Esophagus muscularis mucosa (tissue), 4 donors: ENCODE measurements at places on chromosomes 3 and 15. TPM values are rescaled to one million over a fixed set of nuclear protein-coding genes. Genes with fewer than 3 reads are reported as not detected.
A peak's percentile ranks its signal among the peaks of the same experiment; 100 is the strongest.

DNA sequence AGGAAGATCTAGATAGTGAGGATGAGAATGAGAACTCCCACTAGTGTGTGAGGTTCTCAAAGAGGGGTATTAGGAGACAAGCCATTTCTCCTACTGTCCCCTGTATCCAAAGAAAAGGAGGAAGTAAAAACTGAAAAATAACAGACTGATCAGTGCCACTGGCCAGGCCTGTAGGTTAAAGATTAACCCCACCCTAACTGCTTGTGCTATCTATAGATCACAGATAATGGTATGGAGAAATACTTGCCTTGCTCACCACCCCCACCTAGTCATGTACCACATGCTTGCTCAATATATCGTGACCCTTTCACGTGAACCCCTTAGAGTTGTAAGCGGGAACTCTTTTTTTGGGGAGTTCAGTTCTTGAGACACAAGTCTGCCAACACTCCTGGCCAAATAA is 519.7 kb upstream of the FRG2C start:
- DNase-seq: no peak

Gene BSN
- 0.98 TPM for total RNA-seq

DNA sequence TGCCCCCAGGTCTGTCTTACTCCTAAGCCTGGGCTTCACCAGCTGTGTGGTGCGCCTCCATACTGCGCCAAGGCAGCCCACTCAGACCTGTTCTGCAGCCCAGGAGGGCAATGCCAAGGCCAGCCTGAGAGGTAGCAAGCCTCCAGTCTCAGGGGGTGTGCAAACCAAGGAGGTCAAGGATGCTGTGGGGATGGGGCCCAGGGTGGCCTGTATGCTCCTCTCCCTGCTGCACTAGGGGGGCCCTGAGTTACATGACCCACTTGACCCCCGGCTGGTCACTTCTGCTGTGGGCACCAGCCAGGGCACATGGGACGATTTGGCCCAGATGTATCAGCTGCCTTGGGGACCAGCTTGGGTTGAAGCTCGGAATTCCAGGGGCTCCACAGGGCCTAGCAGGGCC is 70.0 kb upstream of the SLC6A6 start:
- no peak for DNase-seq

GRCh38 chr3:65924762-65925161 is 114.0 kb downstream of the MAGI1 start:
- DNase-seq: no peak

Gene HYAL1
- 8.9 TPM for total RNA-seq

Gene CTXN2
- total RNA-seq: not detected

Gene CKMT1A
- total RNA-seq: not detected

GRCh38 chr3:181969925-181970324 is 258.2 kb downstream of the SOX2 start:
- DNase-seq: no peak

GRCh38 chr15:66220601-66221000 is 32.9 kb downstream of the MEGF11 start:
- no peak for DNase-seq

DNA sequence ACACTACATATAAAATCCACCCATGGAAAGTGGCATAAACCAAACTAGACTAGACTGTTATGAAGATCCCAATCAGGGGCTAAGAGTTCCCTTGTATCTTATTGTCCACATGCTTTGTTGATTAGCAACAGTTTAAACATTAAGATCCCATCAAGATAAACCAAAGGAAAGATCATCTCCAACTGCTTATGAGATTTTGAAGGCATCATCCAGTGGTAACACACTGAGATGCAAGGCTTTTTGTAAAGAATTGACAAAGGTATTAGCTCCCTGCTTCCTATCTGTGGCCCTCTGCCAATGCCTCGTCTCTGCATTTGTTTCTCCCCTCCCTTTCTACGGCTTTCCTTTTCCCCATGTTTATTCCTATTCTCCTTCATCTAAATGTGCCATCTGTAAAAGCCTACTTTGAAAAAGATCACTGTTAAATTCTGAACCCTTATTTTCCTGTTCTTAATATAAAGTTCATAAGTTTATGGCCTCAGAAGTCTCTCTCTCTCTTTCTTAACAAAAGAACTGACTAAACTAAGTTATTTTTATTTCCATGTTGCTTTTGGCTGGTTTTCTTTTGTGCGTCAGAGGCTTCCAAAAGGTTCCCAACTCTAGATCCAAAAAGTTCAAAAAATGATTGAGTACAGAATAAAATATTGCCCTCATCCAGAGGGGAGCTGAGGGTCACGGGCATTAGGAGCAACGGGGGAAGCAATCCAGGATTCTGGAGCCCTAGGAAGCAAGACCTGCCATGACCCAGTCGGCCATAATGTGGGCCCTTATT is 5.5 kb downstream of the PLD1 start:
- DNase-seq: no peak

GRCh38 chr15:22780267-22780666 is 6.2 kb upstream of the NIPA1 start:
- no peak for DNase-seq

Gene AGTR1
- 17.4 TPM for total RNA-seq

Gene HOMER2
- total RNA-seq: 13.3 TPM

GRCh38 chr15:65769482-65769881 is 22.6 kb downstream of the DENND4A start:
- DNase-seq: no peak

- DNase-seq: no peak
Observed at GRCh38 chr3:168598250-168598649, 502.5 kb upstream of the GOLIM4 start.

- no peak for DNase-seq
Observed at GRCh38 chr3:126784254-126784653, 80.2 kb downstream of the CHCHD6 start.

Gene MFGE8
- total RNA-seq: 577 TPM

DNA sequence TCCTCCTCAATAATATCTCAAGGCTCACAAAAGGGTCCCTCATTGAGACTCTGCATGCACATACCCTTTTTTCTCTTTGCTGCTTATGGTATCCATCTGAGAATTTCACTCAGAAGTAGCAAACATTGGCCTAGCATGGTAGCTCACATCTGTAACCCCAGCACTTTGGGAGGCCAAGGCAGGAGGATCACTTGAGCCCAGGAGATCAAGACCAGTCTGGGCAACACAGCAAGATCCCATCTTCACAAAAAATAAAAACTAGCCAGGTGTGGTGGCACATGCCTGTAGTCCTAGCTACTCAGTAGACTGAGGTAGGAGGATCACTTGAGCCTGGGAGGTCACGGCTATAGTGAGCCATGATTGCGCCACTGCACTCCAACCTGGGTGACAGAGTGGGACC is 11.7 kb downstream of the LRIG1 start:
- DNase-seq: no peak

- no peak for DNase-seq
Observed at GRCh38 chr15:45251888-45252287, at the start of gene SLC28A2. SLC28A2 (plus strand) TSS chr15:45252234; CDS start chr15:45253216, 982 bp downstream.

Gene PLA2G4E
- not detected for total RNA-seq

Gene RPL14
- 353 TPM for total RNA-seq

- no peak for DNase-seq
Observed at GRCh38 chr3:156643729-156644389, 30.5 kb upstream of the TIPARP start.

Gene TNNC1
- 4.0 TPM for total RNA-seq

GRCh38 chr3:149781741-149782140 is 10.6 kb downstream of the ANKUB1 start:
- no peak for DNase-seq

DNA sequence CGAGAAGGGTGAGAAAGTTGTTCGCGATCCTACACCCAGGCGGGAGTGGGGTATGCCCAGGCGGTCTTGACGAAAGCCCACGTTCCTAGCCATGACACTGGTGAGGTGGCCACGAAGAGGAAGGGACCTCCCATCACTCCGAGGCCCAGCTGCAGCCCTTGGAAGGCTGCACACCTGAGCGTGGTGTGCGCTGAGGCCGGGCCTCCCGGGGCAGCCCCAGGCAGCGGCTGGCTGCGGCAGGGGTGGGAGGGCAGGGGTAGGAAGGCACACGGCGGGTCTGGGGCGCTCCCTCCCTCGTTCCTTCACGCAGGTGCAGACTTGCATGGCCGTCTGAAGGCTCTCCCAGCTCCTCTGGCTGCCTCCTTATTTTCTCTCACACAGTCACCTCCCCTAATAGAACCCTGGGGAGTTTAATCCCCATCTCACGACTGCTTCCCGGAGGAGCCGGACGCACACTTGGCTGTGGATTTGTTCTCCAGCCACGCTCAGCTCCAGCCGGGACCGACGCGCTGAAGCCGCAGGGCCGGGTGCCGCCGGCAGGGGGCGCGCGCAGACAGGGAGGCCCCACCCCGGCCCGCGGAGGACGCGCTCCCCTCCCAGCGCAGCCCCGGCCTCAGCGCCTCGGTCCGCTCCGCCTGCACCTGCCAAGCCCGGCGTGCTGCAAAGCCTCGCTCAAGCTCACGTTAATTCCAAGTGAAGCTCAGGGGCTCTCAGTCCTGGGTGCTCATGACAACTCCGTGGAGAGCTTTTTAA is 37.8 kb upstream of the MUC4 start:
- no peak for DNase-seq

Gene ANKUB1
- total RNA-seq: not detected

DNA sequence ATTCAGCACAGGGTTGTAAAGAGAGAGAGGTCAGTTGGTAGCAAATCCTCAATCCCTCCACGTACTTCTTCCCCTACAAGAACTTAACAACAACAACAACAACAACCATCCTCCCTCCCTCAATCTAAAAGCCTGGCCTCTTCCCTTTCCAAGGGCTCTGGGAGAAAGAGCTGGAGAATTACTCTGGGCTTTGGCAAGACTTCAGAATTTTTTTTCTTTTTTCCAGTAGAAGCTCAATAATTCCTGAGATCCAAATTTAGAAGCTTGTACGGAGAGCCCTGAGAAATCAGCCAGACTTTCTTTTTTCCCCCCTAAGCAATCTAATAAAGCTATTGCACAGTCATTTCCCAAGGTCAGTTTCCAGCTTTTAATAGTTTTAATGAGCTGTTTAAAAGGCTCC is 95.8 kb upstream of the CACNA2D3 start:
- DNase-seq: no peak

GRCh38 chr3:190382082-190382481 is 5.9 kb upstream of the CLDN16 start:
- no peak for DNase-seq

GRCh38 chr3:37145611-37146010 is 28.8 kb downstream of the LRRFIP2 start:
- DNase-seq: no peak

DNA sequence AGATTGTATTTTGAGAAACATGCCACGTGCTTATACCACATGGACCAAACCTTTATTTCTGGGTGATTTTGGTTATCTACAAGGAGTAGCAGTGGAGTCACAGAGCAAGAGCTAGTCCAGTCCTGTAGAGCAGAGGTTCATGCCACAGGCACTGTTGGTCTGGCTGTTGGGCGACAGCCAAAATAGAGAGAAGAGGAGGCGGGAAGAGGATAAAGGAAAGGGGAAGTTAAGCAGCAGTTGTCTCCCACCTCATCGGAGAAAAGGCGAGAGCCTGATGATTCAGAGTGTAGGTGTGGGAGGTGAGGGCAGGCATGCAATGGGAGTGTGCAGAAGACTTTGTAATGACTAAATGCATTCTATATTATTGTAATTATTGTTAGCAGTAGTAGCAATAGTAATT is 237.5 kb upstream of the ROPN1 start:
- peak; percentile 70 for DNase-seq

DNA sequence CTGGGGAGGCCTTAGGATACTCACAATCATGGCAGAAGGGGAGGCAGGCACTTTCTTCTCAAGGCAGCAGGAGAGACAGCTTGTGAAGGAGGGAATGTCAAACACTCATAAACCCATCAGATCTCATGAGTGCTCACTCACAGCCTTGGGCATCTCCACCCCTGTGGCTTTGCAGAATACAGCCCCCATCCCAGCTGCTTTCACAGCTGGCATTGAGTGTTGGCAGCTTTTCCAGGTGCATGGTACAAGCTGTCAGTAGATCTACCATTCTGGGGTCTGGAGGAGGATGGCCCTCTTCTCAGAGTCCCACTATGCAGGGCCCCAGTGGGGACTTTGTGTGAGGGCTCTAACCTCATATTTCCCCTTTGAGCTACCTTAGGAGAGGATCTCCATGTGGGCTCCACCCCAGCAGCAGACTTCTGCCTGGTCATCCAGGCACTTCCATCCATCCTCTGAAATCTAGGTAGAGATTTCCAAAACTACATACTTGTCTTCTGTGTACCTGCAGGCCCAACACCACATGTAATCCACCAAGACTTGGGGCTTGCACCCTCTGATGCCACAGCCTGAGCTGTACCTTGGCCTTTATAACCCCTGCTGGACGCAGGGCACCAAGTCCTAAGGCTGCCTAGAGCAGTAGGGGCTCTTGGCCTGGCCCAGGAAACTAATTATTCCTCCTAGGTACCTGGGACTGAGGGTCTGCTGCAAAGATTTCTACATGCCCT is 404.2 kb upstream of the EPHA6 start:
- DNase-seq: no peak

Gene ABI3BP
- 58.1 TPM for total RNA-seq

- DNase-seq: no peak
Observed at GRCh38 chr3:179825527-179826246, 172.8 kb downstream of the USP13 start.
